ENCODE measurements at places on chromosomes 12 and 14.

GRCh38 chr12:67290378-67290777 is 21.2 kb downstream of the CAND1 start:
- no peak for DNase-seq

DNA sequence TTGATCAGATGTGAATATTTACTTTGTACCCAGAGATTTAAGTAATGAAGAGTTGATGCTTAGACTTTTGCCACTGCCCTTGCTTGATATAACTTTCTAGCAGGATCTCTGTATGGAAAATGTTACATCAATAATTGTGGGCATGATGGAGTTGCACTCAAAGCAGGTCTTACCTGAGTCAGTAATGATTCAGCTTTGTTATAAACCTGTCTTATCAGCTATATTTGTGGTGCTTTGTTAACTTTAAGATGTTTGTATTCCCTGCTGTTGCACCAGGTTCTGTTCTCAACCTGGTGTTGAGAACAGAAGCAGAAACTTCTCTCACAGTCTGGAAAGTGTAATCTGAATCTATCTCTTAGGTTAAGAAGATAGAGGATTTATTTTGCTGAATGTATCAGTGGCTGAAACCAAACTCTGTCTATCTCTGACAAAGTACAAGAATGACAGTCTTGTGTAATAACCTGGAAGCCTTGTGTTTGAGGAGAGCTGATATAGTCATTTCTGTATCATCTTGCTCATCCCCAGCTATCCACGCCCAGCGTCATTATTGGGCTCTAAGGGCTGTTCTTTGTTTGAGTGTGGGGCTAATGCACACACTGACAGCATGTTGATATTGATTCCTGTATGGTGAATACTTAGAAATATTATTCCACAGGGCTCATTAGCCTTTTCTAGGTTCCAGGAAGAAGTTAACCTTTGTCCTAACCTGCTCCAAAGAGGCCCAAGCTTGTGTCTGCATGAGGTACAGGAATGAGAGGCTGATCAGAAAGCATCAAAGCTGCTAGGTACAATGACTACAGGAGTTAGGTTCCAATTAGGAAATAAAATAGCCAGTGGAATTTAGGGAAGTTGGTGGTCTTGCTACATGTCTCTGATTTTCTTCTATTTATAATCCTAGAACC is 3.6 kb downstream of the AKAP6 start:
- DNase-seq: no peak

- no peak for DNase-seq
These were observed 9.5 kb upstream of the CEP170B start for GRCh38 chr14:104855532-104856090.

DNA sequence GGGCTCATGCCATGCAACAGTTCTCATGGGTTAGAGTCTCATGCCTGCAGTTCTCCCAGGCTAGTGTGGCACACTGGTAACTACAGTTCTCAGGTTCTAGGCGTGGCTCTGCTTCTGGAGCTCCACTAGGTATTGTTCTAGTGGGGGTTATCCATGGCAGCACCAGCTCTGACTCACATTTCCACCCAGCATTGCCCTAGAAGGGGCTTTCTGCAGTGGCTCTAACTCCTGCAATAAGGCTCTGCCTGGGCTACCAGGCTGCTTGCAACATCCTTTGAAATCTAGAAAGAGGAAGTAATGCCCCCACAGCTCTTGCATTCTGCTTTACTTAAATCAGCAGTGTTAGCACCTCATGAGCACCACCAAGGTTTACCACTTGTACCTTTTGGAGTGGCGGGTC is 220.3 kb upstream of the ARID2 start:
- peak; percentile 84 for DNase-seq

- DNase-seq: no peak
These were observed 18.3 kb downstream of the ALDH6A1 start for GRCh38 chr14:74065746-74066575.

DNA sequence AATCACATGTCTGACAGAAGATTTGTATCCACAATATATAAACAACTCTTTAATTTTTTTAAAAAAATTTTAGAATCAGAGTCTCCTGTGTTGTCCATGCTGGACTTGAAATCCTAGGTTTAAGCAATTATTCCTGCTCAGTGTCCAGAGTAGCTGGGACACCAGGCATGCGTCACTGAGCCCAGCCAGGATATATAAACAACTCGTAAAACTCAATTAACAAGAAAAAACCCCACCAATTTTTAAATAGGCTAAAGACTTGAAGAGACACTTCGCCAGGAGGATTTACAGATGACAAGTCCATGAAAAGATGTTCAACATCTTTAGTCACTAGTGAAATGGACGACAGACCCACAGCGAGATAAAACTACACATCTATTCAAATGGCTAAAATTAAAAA is 2.0 kb upstream of the SCN8A start:
- no peak for DNase-seq

GRCh38 chr12:124625867-124626675 is 58.7 kb upstream of the NCOR2 start:
- DNase-seq: peak; percentile 92

DNA sequence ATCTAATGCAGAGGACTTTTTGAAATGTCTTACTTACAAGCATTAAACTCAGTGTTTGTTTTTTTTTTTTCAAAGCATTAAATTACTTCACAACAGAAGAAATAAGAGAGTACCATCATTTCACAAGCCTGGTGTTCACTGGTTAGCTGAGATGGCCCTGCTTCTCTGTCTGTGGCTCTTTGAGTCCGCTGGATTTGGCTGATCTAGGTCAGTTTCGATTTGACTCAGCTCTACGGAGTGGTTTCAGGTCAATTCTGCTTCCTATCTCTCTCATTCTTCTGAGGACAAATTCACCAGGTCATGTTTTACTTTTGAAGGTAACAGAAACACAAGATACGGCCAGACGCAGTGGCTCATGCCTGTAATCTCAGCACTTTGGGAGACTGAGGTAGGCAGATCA is 1066.1 kb downstream of the FLRT2 start:
- DNase-seq: no peak

DNA sequence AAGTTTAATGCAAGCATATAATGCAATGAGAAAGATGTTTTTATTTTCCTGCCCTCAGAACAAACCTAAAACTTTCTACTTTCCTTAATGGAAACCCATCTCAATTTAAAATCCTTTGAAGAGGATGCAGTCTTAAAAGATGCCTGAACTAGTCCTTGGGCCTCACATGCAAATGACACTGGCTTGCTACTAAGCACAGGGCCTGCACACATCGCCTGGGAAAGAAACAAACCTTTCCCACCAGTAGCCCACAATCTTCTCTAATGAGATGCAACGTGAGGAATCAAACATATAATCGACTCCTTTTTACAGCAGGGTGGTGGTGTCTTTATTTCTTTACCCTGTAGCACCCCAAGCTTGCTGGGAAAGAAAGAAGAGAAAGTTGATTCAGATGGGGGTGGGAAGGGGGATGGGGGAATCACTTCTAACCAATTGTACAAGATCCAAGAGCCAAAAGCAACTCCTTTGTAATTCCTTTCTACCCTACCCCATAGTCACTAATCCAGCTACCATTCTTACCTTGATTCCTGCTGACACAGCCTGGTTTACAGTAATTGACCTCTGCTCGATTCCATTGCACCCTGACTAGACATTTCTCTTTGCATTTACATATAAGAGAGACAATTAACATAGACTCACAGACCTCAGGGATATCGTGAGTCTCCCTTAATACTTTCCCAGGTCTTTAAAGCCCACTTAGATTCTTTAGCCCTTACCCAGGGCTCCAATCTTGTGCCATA is 69.5 kb upstream of the FERMT2 start:
- DNase-seq: no peak

DNA sequence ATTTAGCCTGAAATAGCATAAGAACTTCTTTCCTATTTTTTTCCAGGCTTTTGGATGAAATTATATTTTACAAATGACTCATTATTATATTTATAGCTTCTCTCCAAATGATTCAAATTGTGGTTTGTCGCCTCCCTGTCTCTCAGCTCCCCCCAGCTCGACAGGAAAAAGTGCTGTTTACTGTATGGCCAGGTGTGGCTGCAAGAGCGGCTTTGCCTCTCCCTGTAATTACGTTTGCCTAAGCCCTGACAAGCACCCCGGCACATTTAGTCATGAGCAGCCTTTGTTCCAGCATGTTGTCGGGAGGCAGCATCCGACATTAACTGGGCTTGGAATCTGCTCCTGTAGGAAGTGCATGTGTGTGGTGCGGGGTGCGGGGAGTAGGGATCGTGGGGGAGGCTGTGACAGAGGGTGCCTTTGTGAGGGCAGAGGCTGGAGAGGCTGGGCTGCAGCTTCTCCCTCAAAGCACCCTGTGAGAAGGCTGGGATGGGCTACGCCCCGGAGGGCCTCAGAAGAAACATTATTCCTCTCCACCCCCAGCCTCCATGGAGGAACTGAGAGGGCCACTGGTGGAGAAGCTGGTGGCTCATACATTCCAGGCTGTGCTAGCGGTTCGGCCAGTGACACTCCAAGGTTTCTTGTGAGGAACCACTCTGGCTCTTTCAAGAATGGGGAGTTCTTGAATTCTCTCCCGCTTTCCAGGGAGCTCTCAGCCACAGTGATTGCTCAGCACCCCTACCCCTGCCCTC is 42.1 kb upstream of the CTDSP2 start:
- DNase-seq: peak; percentile 25
